COLO829 (cell line): ENCODE measurements at places on chromosomes 7 and 10.

DNA sequence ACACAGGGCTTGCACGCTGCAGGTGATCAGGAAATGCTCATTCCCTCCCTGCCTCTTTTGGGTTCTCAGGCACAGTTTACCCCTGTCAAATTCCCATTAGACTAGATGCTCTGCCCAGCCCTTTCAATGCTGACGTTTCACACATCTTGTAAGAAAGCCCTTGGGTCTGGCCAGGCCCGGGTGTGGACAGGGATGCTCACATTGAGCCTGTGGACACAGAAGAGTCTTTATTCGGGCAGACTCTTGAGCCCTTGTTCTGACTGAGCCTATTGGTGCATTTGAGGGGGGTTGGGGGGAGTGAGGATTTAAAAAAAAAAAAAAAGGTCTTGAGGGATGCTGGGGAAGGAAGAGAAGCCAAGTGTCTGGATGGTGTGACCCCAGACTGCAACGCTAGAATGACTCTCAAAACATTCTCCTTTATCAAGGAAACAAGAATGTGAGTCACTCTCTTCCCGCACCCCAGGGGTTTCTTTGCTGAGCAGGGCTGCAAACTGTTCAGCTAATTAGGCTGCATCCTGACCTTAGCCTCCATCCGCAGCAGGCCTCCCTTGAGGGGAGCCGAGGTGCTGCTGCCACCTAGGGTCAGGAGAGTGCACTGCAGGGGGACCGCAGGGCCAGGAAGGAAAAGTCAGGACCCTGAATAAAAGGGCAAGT, 53.6 kb upstream of the TMEM72 start:
- peak; percentile 19 for DNase-seq

DNA sequence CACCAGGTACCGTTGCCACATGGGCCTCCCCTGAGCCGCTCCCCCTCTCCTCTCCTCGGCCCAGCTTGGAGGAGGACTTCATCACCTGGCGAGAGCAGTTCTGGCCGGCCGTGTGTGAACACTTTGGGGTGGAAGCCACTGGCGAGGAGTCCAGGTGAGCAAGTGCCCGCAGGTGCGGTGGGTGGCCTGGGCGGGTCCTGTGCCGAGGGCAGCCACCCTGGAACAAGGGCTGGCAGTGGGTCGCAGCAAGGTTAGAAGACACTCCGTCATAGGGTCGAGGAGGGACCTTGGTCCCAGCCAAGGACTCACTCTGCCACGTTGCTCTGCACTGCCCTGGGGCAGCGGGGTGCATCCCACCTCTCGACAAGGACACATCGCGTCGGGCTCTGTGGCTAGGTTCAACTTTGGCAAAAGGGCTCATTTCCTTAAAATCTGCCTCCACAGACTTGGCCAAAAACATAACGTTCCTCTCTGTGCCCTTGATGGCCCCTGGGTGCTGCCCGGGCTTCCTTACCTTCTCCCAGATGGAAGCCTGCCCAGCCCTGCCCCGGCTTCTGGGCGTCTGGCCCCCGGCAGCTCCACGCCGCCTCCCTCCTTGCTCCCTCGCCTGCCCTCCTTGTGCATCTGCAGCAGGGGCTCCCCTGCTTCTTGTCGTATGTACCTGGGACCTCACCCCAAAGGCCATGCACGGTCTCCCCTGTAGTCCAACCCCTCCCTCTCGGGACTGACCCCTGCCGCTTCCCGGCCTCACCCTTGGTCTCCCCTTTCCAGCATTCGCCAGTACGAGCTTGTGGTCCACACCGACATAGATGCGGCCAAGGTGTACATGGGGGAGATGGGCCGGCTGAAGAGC, 12.7 kb downstream of the TMEM120A start:
- DNase-seq, result no peak

- peak; percentile 68 for DNase-seq
Measured at GRCh38 chr7:925601-926000, 28.9 kb downstream of the ADAP1 start.

DNA sequence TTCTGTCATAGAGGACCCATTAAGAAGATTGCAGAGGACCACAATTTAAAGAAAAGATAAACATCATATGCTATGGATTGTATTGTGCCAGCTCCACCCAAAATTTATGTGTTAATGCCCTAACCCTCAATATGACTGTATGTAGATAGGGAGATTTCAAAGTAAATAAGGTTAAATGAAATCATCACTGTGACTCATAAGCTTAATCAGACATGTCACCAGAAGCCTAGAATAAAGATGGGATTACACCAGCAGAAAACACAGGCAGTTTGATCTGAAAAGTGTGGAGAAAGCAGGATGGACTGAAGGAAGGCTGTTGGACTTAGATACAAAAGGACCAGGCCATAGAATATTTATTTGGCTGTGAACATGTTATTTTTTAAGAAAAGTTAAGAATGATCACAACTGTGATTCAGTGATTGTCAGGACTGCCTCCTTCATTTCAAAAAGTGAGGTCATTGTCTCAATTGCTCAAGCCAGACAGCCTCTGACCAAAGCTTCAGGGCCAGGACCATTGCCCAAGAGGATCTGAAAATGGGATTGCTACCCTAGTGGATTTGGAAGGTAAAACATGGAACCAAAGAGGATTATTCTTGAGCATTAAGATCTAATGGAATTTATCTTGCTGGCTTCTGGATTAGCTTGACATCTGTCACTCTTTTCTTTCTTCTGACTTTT, 270.8 kb upstream of the POM121L12 start:
- no peak for DNase-seq

DNA sequence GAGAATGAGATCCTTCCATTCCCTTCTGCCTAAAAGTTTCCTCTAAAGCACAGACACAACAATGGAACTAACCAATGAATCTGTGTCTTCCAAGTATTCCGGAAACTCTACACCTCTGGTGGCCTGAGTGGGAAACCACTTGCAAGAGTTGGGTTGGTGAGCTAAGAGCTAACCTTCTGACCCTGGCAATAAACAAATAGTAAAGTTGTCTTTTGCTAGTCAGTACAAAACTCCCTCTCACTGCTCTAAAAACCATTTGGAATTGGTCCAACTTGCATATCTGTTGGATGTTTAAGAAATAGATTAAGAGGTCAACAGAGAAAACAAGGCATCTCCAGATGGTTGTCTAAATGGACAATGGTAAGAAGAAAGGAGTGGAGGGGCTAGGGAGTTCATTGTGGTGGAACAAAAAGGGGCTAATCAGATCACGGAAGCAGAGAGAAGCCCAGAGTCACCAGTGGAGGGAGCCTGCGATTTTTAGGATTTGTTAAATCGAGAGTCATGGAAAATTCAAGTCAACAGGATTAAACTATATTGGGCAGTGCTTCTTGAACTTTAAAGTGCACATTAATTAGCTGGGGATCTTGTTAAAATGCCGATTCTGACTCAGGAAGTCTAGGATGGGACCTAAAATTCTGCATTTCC, 192.3 kb downstream of the EVX1 start:
- no peak for DNase-seq

DNA sequence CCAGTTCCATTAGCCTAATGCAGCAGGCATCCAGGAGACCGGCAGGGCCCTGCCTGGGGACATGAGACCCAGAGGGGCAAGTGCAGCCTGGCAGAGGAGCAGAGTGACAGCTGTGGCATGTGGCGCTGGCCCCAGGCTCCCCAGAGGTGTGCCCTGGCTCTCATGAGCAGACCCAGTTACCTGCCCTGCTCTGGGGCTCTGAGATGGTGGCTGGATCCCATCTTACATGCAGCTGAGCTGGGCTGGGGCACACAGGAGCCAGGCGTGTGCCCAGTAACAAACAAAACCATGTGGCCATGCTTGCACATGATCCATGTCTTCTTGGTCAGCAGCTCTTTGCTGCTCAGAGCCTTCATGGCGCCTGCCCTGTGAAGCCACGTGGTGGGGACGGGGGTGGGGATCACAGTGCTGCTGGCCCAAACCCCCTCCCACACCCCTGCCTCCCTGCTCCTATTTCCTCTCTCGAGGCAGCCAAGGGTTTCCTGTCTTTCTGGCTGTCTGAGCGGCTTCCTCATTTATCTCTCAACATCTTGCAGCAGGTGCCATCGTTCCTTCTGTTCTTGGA, 40.3 kb upstream of the GTF2I start:
- DNase-seq, result no peak

- no peak for DNase-seq
Measured at GRCh38 chr7:148886844-148887243, 2.8 kb upstream of the EZH2 start.

DNA sequence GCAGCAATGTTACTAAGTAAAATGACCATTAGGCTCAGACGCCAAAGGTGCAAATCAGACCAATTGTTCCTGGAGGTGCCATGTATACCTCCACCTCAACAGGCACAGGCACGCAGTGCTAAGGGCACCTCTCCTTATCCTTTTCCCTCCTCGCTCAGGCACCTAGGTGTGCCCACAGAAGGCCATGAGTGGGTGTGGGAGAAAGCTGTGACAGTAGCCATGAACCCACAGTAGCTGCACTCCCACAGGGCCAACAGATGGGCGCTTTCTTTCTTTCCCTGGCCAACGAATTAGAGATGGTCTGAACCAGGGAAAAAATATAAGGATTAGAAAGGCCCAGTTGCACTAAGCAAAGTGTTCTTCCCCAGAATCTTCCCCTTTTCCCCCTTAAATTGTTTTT, 15.5 kb upstream of the TNS3 start:
- DNase-seq, result no peak

DNA sequence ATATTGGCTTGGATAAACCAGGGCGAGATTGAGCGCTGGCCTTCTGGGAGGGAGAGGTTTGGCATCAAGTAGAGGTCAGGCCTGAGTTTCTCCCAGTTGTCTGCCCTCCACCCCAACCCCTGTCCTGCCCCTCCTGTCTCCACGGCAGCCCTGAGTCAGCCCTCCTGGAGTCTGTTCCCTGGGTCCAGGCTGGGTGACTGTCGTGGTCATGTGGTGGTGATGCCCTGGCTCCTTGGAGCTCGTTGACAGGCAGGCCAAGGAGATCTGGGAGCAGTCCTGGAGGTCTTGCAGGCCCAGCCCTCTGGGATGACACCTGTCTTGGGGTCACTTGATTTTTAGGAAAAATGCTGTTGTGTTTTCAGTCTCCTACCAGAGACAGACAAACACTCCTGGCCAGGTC, 53.6 kb upstream of the PODXL start:
- DNase-seq, result no peak

- no peak for DNase-seq
Measured at GRCh38 chr7:79810916-79811315, 323.7 kb upstream of the GNAI1 start.

DNA sequence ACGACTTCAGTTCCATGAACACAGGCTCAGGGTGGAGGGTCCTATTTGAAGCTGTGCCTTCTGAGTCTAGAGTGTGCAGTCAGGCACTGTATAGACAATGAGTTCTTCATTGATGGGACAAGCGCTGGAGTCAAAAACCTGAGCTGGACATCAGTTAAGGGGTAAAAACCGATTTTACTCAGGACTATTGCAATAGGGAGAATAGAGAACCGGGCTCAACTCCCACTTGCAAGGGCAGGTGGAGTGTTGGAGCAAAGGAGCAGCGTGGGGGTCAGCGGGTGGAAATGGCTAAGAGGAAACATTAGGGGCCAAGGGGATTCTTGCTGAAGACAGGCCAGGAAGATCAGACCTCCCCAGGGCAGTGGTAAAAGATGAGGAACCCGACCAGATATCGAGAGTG, 28.5 kb downstream of the PRLHR start:
- no peak for DNase-seq
